ENCODE measurements at places on chromosomes 7 and 10. TPM values are rescaled to one million over a fixed set of nuclear protein-coding genes. Genes with fewer than 3 reads are reported as not detected.

- H3K27me3 ChIP-seq, result no peaks in the 10 kb centered on the region
- H3K4me1 ChIP-seq, result peaks cover 3% of the 10 kb centered on the region
- H3K36me3 ChIP-seq, result no peaks in the 10 kb centered on the region
- H3K27ac ChIP-seq, result no peak overlapping the region
- no peak for DNase-seq
Measured at GRCh38 chr10:28246023-28246422, 56.8 kb downstream of the MPP7 start.

Gene SCART1
- total RNA-seq, result 1.7 TPM

- H3K36me3 ChIP-seq, result no peaks in the 10 kb centered on the region
- DNase-seq, result no peak
- peaks cover 24% of the 10 kb centered on the region for H3K27me3 ChIP-seq
- no peak overlapping the region for H3K4me3 ChIP-seq
Measured at GRCh38 chr10:6979371-6979770, 399.3 kb upstream of the PRKCQ start.

- peak; percentile 52 for DNase-seq
- H3K4me1 ChIP-seq, result peaks cover 1% of the 10 kb centered on the region
- no peaks in the 10 kb centered on the region for H3K36me3 ChIP-seq
- H3K4me3 ChIP-seq, result no peak overlapping the region
- peaks cover 42% of the 10 kb centered on the region for H3K27me3 ChIP-seq
Measured at GRCh38 chr7:154744256-154744860, 258.6 kb downstream of the PAXIP1 start.

Gene NPSR1
- not detected for total RNA-seq

Gene ST8SIA6
- total RNA-seq, result 0.36 TPM

Gene TACC2
- total RNA-seq, result 58.1 TPM

- no peaks in the 10 kb centered on the region for H3K27me3 ChIP-seq
- DNase-seq, result no peak
- no peak overlapping the region for H3K4me3 ChIP-seq
- H3K4me1 ChIP-seq, result no peaks in the 10 kb centered on the region
Measured at GRCh38 chr7:87548123-87548919, 52.4 kb downstream of the ABCB1 start.

DNA sequence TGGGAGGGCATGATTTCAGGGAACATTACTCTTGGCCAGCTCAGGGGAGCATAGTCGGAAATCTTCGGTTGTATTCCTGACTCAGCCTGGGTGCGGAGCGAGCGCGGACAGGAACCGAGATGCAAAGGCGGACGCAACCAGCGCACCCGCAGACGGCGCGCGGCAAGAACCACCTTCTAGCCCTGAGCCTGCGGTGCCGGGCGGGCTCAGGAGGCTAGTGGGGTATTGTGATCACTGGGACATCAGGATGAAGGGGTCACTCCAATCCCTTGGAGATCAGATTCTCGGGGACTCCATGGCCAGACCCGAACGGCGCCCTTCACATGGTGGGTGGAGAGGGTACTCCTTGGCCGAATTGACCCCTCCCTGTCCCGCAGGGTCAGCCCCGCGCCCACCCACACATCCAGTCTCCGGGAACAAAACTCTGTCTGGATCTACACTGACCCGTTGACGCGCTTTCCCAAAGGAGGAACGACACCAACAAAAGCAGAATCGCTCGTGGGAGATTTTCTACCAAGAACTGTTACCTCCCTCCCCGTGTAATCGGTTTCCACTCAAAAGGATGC is 730.5 kb downstream of the ZWINT start:
- peaks cover 14% of the 10 kb centered on the region for H3K4me1 ChIP-seq
- H3K27ac ChIP-seq, result peak overlapping the region; percentile 89
- H3K27me3 ChIP-seq, result peaks cover 13% of the 10 kb centered on the region
- no peaks in the 10 kb centered on the region for H3K36me3 ChIP-seq
- H3K4me3 ChIP-seq, result peak overlapping the region; percentile 82
- DNase-seq, result no peak

- H3K27me3 ChIP-seq, result no peaks in the 10 kb centered on the region
- H3K4me1 ChIP-seq, result peaks cover 21% of the 10 kb centered on the region
- H3K27ac ChIP-seq, result peak overlapping the region; percentile 85
- peaks cover 18% of the 10 kb centered on the region for H3K36me3 ChIP-seq
- H3K4me3 ChIP-seq, result peak overlapping the region; percentile 99
Measured at GRCh38 chr10:73244866-73245477, 2.1 kb downstream of the DNAJC9 start.

GRCh38 chr10:91629715-91630549 is 2.9 kb downstream of the PPP1R3C start:
- H3K36me3 ChIP-seq, result peaks cover 33% of the 10 kb centered on the region
- DNase-seq, result no peak
- no peak overlapping the region for H3K27ac ChIP-seq

Gene NACAD
- 11.7 TPM for total RNA-seq

- no peaks in the 10 kb centered on the region for H3K27me3 ChIP-seq
- no peak for DNase-seq
- no peak overlapping the region for H3K27ac ChIP-seq
- no peaks in the 10 kb centered on the region for H3K36me3 ChIP-seq
- no peak overlapping the region for H3K4me3 ChIP-seq
- H3K4me1 ChIP-seq, result peaks cover 2% of the 10 kb centered on the region
Measured at GRCh38 chr10:55224007-55224781, 423.2 kb upstream of the PCDH15 start.

Gene VSTM4
- 0.40 TPM for total RNA-seq

GRCh38 chr7:74092321-74092963 is 8.8 kb downstream of the LIMK1 start:
- peaks cover 13% of the 10 kb centered on the region for H3K36me3 ChIP-seq
- no peak overlapping the region for H3K27ac ChIP-seq
- H3K4me1 ChIP-seq, result peaks cover 9% of the 10 kb centered on the region
- no peaks in the 10 kb centered on the region for H3K27me3 ChIP-seq

Gene STN1
- 13.6 TPM for total RNA-seq

- no peak overlapping the region for H3K4me3 ChIP-seq
- peaks cover 33% of the 10 kb centered on the region for H3K4me1 ChIP-seq
- no peak overlapping the region for H3K27ac ChIP-seq
Measured at GRCh38 chr10:119306514-119306951, 99.2 kb downstream of the GRK5 start.

DNA sequence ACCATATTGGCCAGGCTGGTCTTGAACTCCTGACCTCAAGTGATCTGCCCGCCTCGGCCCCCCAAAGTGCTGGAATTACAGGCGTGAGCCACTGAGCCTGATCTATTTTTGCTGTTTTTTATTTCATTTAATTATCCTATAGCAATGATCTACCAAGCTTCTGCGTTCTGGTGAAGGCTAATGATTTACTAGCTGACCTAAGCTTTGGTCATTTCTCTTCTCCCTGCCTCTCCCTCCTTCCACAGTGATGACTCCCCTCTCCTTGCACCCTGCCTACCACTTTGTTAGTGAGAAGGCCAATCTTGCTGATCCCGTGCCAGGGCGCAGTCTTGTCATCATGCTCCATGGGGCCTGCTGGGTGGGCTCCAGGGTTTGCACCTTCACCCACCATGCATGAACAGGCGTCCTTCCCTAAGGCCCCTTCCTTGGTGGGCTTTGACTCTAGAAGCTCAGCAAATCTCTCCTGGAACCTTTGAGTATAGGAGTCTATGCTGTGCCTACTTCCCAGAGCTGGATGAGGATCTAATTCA is 11.9 kb upstream of the ZCCHC24 start:
- peaks cover 2% of the 10 kb centered on the region for H3K4me1 ChIP-seq
- no peak for DNase-seq
- no peak overlapping the region for H3K27ac ChIP-seq
- H3K36me3 ChIP-seq, result no peaks in the 10 kb centered on the region
- peaks cover 10% of the 10 kb centered on the region for H3K27me3 ChIP-seq

Gene ARF5
- total RNA-seq, result 255 TPM

GRCh38 chr7:159145490-159145855 is 806 bp upstream of the VIPR2 start:
- peak overlapping the region; percentile 63 for H3K4me3 ChIP-seq
- peaks cover 9% of the 10 kb centered on the region for H3K4me1 ChIP-seq
- H3K36me3 ChIP-seq, result no peaks in the 10 kb centered on the region
- H3K27me3 ChIP-seq, result peaks cover 58% of the 10 kb centered on the region

DNA sequence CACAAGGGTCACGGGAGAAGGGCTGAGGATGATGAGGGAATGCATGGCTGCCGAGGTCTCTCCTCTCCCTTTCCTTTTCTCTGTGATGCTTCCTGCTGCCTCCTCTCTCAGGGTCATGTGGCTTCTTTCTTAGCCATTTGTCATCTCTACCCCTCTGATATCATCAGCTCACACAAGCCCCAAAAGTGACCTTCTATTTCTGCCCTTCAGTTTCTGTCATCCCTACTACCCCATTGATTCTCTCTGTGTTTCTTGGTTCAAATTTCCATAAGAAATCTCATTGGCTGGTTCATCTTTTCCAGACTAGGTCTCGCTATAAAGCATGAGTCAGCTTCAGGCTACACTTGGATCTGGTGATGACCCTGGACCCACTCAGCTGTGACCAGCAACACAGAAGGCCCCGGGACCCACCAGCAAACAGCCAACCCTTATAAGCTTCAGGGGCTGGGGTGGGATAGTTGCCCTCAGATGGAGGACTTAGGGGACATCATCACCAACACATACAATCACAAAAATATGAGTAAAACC is 284.3 kb downstream of the SKAP2 start:
- no peaks in the 10 kb centered on the region for H3K4me1 ChIP-seq
- no peak overlapping the region for H3K4me3 ChIP-seq
- no peaks in the 10 kb centered on the region for H3K36me3 ChIP-seq
- DNase-seq, result no peak

GRCh38 chr7:114502454-114503254 is 88.0 kb downstream of the FOXP2 start:
- no peak overlapping the region for H3K27ac ChIP-seq
- H3K4me3 ChIP-seq, result no peak overlapping the region
- no peak for DNase-seq
- peaks cover 11% of the 10 kb centered on the region for H3K4me1 ChIP-seq
- no peaks in the 10 kb centered on the region for H3K36me3 ChIP-seq
